ENCODE measurements at places on chromosomes 4 and X.

- peak; percentile 30 for DNase-seq
Measured at GRCh38 chr4:972651-973424, 531 bp downstream of the DGKQ start.

- no peak for DNase-seq
Measured at GRCh38 chrX:31314921-31315320, 243.1 kb upstream of the FTHL17 start.

DNA sequence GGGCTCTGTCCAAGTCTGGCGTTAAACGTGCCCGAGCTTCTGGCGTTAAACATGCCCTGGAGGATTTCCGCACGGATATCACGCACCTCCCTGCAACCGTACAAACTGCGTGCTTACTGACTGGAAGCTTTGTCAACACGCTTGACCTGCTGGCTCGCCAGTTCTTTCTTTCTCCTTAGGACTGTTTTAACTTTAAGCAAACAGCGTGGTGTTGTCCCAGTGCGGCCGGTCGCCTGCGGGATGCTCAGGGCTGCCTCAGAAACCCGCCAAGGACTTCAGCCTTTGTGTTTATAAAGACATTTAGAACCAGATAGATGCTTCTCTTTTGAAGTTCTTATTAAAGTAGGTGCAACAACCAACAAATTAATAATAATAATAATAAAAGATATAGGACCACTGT, 946.0 kb downstream of the RAB28 start:
- no peak for DNase-seq

DNA sequence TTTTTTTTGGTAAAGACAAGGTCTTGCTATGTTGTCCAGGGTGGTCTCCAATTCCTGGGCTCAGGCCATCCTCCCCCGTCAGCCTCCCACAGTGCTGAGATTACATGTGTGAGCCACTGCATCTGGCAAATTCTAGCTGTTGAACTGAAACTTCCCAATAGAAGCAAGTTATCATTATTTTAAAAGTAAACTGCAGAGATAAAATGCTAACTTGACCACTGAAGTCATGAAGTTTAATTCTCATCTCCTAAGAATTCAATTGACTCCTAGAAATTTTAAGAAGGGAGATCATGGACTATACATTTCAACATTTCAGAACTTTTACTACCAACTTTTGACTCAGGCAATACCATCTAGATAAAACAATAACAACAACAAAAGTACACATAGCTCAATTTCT, 11.7 kb upstream of the EXOSC9 start:
- DNase-seq = no peak

DNA sequence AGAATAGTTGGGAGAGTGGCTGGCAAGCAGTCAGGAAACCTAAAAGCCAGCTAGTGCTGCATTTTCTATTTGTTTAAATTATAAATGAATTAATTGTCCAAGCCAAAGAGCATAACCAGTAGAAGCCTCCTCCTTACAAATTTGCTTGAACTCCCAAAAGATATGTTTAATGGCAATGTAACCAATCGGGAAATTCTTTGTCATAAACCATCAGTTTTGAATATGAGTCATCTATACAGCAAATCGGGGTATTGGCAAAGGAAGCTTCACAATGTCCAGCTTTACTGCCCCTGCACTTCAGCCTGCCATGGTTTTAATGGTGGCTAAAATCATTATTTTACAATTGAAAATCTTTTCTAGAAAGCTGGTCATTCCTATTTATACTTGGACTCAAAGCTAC, 216.6 kb downstream of the SHROOM3 start:
- DNase-seq = peak; percentile 12

- DNase-seq = no peak
Measured at GRCh38 chr4:15521442-15522039, 51.9 kb downstream of the CC2D2A start.
